ENCODE measurements at places on chromosomes 6 and 20.

- DNase-seq = no peak
These were observed 403.9 kb upstream of the JARID2 start for GRCh38 chr6:14841901-14842421.

DNA sequence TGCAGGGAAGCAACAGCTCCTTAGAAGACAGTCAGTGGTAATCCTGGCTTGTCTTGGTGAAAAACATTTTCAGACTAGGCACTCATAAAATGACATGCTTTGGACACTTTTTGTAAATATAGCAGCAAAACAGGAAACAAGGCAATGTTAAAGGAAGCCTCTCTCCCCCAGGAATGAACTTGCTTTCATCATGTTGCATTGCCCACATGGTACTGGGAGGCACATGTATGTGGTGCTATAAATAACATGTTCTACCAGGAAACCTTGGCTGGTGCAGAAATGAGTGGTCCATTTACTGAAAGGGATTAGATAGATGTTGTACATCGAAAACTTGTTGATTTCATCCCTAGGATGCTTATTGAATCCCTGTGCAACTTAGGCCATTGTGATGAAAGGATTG lies 121.4 kb upstream of the RREB1 start:
- no peak for DNase-seq

- DNase-seq = no peak
These were observed 24.6 kb upstream of the ID4 start for GRCh38 chr6:19812512-19813119.

- DNase-seq = no peak
These were observed 22.8 kb downstream of the FITM2 start for GRCh38 chr20:44288252-44288651.

- no peak for DNase-seq
These were observed 86.2 kb upstream of the PRL start for GRCh38 chr6:22383016-22383415.

DNA sequence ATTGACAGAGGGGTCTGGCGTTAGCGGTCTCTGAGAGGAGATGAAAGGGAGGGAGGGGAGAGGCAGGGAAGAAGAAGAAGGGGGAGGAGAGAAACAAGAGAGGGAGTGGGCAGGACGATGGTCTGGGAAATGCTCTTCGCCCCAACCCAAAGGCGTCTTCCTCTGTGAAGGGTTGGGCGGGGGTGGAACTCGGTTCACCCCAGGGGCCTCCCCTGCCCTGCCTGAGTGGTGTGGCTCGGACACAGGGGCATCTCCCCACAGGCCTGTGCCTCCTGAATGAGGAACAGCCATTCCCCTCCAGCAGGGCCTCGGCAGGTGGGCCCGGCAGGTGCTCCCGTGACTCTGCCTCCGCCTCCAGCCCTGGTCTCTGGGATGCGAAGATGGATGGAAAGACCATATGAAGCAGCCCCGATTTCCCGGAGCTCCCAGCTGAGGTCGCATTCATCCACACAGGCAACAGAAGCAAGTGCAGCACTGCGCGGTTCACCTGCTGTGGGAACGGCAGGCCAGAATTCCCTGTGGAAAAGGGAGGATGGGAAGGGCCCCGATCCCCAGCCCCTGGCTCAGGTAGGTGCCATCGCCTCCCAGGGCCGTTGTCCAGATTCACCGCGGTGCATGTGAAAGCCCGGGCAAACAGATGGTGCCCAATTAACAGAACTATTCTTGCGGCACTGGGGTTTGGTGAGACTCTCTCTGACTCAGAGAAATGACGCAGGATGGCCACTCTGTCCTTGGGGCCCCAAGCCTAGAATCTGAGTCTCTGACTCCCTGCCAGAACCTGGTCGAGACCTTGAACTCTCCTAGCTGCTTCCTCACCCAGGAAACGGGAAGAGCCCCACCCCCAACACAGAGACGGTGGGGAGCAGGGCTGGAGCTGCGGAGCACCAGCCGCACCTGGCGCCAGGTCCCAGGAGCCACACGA lies 29.4 kb upstream of the RPS6KA2 start:
- DNase-seq = no peak

GRCh38 chr20:10453241-10453640 lies 18.1 kb downstream of the SLX4IP start:
- peak; percentile 34 for DNase-seq

DNA sequence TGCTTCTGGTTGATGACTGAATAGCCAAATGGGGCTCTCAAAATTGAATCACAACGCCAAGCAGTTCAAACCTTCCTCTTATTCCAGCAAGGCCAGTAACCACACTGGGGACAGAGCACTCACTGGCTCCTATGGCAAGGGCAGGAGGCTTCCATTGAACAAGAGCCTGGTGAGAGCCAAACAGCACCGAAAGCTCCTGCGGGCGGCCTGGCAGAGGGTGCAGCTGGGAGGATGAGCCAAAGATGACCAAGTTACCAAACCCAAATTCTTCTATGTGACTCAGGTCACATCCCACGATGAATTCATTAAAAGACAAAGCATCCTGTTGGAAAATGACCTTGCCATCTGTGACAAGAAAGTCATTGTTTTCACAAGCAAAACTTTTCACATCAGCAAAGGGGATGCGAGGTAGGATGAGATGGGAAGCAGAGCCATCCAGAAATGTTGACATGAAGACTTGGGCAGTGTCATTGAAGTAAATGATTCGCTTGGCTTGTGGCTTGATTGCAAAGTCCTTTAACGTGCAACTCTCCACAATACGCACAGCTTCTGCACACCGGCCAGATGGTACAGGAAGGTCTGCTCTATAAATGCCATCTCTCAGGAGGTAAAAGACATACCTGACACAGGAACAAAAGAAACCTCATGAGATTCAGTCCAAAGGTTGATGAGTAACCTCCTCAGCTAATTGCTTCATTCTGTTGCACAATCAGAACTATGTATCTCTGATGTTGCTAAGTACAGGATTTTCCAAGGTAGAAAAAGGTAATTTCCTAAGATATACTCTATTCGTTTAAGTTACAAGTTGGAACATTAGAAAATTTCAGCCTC lies 36.3 kb downstream of the ROS1 start:
- no peak for DNase-seq

- DNase-seq = no peak
These were observed 33.5 kb upstream of the POPDC3 start for GRCh38 chr6:105213272-105213671.

DNA sequence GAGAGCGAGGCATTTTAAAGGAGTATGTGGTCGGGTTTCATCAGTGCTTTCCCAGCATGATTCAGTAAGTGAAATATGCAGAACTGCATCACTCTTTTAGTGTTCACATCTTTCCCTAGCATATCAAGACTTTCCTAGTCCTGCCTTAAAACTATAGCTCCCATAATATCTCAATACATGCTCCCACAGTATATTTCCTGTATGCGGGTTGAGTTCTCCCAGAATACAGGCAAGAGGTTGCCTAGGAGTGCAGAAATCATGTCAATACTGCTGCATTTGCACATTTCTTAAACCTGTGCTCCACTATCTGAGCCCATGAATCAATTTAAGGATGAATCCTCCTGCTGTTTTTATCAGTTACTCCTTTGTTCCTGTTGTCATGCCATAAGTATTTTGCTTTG lies 386.6 kb upstream of the SLC35B3 start:
- DNase-seq = no peak

DNA sequence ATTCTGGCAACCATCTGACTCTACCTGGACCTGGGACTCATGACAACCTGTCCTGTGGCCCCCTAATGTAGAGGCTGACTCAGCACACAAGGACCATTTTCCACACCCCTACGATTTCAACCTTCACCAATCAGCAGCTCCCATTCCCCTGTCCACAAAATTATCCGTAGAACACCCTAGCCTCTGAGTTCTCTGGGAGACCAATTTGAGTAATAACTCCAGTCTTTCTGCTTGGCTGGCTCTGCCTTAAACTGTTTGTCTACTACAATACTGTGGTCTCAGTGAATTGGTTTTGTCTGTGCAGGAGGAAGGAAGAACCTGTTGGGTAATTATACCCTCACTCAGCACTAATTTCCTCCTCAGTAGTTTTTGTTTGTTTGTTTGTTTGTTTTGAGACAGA lies 99.3 kb upstream of the MRPS10 start:
- no peak for DNase-seq

GRCh38 chr20:4013041-4013440 lies 2.3 kb downstream of the RNF24 start:
- DNase-seq = no peak

DNA sequence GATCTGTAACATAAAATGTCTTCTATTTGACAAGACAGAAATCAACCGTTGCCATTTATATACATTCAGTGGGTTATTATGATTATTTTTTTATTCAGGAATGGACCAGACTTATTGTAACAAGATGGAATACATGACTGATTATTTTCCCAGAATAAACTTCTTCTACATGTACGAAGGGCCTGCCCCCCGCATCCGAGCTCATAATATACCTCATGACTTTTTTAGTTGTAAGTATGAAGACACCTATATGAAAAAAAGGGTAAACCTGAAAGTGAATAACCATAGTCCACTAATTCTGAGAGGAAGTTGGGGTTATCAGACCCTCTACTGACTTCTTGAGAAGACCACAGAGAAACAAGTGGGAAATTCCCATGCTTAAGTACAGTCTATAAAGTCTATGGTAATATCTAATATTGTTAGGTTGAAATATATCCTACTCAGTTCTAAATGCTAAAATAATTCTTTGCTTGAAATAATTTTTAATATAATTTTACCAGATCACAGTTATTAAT lies 15.9 kb downstream of the OR2A4 start:
- DNase-seq = peak; percentile 24

- peak; percentile 76 for DNase-seq
These were observed 30.0 kb downstream of the KCNG1 start for GRCh38 chr20:50992733-50993457.

DNA sequence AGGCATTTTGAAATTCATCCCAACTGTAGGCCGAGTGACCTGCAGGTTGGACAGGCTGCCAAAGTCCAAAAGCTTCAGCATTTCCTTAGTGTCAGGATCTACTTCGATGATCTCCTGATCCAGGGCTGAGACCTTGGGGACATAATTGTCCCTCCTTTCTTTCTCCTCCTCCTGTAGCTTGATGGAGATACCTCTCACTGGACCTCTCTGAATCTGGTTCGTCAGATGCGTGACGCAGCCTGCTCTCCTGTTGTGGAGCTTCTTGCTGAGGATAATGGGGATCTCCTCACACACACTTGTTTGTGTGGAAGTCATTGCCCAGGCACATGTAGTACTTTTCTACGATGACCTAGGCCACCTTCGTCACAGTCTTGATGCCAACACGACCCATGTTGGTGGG lies 1.5 kb upstream of the MAS1L start:
- peak; percentile 12 for DNase-seq

DNA sequence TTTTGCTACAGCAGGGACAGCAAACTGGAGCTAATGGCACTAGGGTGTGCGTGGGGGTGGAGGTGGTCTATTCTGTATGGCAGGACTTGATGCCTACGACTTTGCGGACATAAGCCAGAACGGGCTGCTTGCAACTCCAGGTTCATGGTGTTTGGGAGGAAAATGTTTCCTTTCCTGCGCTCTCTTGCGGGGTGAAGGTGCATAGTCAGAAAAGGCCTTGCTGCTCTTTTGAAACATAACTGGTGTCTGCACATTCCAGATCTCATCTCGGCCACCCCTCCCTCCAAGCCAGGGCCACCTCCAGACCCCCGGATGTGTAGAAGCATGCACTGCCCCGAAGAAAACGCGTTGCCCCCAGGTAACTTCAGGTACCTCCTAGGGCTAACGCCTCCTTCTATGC lies 8.1 kb downstream of the FOXA2 start:
- no peak for DNase-seq

GRCh38 chr6:111679126-111679858 lies 73.6 kb upstream of the TRAF3IP2 start:
- no peak for DNase-seq

DNA sequence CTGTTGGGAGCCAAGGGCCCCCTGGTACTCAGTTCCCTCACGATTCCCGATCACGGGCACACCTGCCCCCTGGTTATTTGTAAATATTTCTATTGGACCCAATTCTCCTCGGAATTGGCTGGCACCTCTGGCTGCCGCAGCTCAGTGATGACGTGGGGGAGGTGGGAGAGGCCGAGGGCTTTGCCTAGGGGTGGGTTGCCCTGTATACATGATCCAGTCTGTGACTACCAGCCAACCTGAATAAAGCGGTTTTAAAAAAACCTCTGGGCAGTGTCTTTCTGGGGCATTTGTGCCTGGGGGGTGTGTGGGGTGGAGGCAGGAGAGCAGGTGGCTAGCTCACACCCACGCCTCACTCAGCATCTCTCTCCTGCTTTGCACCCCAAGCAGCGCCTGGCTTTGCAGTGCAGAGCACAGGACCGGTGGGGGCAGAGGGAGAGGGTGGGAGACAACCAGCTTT lies 42.2 kb downstream of the VSTM2L start:
- DNase-seq = no peak

DNA sequence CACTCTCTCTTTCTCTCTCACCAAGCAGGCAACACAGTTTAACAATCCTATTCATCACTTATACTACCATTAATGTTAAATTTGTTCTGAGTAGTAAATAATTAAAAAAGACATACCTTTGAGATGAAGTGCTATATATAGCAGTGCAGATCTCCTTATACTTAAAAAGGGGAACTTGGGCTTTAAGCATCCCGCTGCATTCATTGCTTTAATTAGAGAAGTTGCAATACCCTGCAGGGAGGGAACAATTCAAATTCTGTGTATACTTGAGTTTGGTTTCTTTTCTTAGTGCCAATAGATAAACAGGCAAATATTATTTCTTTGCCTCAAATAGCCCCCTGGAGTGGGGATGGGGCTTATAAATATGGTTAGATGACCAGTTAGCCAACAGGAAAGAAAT lies 10.8 kb upstream of the ZBTB24 start:
- DNase-seq = no peak

DNA sequence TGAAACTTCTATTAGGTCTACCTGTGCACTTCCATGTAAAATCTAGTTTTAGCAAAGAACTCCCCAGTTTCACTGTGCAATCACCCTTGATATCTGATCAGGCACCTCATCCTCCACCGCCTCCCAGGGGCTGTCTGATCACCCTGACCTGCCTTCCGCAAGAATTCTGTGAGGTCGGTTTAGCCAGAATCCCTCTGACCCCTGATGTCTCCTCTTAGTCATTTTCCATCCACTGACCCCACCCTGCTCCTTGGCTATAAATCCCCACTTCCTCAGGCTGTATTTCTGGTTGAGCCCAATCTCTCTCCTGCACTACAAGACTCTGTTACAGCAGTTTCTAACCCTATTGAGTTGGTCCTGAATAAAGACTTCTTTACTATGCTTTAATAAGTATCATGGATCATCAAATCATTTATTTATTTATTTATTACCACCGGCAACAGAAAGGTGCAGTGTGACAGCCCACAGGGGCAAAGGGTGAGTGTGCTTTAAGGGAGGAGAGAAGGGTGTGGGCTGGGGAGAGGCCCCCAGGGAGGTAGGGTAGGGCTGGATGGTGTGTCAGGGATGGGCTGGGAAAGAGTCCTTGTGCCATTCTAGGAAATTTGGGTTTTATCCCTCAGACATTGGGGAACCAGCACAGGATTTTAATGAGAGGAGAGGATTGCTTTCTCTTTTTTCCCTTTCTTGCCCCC lies 11.2 kb upstream of the SERPINB6 start:
- no peak for DNase-seq

DNA sequence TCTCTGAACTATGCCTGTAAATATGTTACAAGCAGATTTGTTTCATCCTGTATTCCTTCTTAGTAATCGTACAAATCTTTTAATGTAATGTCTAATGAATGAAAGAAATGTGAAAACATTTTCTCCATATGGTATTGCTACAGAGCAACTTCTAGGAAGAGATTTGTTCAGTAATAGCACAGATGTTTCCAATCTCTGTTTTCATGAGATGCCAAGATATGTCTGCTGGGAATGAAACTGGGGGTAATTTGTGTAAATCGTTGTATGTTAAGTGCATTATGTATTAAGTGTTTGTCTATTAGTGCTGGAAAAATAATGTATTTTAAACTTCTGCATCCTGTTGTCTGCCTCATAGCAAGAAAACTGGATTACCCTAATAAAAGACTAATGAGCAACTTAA lies 722.2 kb upstream of the EYS start:
- no peak for DNase-seq
